ENCODE measurements at places on chromosomes 2 and 18.

DNA sequence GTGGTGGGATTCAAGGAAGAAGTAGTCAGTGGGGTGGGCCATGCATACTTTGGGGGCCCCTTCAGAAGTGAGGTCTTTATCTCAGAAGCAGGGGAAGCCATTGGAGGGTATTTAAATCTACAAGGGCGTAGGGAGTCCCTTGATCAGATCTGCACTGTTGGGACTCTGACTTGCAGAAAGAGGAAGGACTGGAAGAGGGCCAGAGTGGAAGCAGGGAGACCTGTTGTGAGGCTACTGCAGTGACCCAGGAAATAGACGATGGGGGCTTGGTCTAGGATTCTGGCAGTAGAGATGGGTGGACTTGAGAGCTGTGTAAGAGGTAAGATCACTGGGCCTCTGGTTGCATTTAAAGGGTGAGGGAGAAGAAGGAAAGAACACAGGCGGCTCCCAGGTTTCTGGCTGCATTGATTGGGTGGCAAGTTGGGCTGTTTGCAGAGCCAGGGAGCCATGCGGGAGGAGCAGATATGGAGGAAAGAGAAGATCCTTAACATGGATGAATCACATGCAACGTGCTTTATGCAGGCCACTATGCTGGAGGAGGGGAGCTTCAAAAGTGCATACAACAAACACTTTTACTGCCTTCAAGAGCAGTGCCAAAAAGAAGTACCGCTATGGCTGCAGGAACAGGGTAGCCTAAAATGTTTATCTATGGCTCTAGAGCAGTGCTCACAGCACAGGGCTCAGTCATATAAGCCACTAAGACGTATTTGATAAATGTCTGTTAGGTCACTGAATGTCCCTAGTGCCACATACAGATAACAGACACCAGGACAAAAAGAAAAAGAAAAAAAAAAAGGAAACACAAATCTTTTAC is 2.3 kb downstream of the SFXN5 start:
- no peak for DNase-seq
- peak overlapping the region; percentile 98 for H3K4me3 ChIP-seq

DNA sequence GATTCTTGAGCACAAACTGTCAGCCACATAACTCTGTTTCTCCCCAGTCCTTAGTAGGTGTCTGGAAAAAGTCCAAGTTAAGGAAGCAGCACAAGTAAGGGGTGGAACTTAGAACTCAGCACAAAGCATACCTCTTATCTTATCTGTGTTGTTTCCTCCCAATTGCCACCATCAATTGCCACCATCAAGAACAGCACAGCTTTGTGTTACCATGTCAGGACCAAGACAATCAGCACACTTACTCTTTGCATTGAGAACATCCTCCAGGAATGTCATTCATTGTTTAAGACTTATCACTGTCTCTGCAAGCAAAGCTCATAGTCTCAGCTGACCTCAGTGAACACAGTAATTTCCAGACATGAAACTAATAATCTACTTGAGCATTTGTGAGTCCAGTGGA is 212.7 kb upstream of the FSHR start:
- no peaks in the 10 kb centered on the region for H3K27me3 ChIP-seq
- no peaks in the 10 kb centered on the region for H3K4me1 ChIP-seq
- H3K27ac ChIP-seq, result no peak overlapping the region
- no peaks in the 10 kb centered on the region for H3K36me3 ChIP-seq
- H3K4me3 ChIP-seq, result no peak overlapping the region

DNA sequence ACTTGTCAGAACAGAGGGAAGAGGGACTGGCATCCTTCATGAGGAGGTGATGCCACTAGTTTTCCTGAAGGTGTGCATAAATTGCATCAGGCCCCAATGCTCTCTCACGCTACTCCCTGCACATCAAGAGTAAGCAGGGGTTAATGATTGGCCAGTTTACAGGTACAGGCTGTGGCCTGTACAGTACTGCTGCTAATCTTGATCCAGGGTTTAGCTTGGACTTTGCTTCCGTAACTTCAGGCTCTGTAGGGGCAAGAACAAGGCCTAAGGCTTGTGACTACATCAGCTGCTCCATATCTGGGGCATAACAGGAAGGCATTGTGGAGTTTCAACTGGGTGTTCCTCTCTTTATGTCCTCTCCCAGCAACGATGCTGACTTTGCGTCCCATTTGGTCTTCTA is 96.8 kb upstream of the FZD7 start:
- no peaks in the 10 kb centered on the region for H3K36me3 ChIP-seq
- no peaks in the 10 kb centered on the region for H3K27me3 ChIP-seq
- DNase-seq, result peak; percentile 97
- H3K4me3 ChIP-seq, result no peak overlapping the region

DNA sequence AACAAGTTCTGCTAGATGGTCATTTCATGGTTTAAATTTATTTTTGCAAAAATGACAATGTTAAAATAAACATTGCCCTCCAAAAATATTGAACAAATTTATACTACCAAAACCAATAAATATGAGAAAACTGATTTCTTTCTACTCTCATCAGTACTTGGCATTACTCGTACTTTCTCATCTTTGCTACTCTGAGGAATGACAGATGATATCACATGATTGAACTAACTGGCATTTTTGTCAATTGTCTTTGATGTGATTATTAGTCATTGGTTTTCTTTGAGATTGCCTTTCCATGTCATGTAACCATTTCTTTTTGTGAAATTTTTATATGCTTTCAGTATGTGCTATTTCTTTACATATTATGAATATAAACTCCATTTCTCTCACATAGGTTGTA is 167.0 kb upstream of the ITGA4 start:
- H3K4me3 ChIP-seq, result no peak overlapping the region
- no peak for DNase-seq
- H3K36me3 ChIP-seq, result no peaks in the 10 kb centered on the region

DNA sequence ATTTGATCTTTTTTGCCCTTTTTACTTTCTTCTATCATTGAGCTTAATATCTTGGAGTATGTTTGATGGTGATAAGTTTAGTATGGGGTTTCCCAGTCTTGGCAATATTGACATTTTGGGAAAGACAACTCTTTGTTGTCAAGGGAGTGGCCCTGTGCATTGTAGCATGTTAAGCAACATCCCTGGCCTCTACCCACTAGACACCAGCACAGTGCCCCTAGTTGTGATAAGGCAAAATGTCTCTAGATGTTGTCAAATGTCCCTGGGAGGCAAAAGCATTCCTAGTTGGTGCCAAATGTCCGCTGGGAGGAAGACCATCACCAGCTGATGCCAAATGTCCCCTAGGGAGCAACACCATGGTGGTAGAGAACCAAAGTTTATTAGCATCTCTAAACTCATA is 28.2 kb downstream of the GULP1 start:
- no peak for DNase-seq
- no peaks in the 10 kb centered on the region for H3K4me1 ChIP-seq
- no peaks in the 10 kb centered on the region for H3K27me3 ChIP-seq
- no peak overlapping the region for H3K4me3 ChIP-seq
- H3K27ac ChIP-seq, result no peak overlapping the region
- no peaks in the 10 kb centered on the region for H3K36me3 ChIP-seq

DNA sequence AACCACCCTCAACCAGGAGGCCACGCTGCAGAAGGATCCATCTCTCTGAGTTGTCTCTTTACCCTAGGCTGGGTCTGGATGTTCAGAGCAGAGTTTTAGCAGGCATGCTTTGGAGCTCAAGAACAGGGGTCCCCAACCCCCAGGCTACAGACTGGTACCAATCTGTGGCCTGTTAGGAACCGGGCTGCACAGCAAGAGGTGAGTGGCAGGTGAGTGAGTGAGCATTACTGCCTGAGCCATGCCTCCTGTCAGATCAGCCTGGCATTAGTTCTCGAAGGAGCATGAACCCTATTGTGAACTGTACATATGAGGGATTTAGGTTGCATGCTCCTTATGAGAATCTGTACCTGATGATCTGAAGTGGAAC is 172.5 kb downstream of the UXS1 start:
- H3K36me3 ChIP-seq, result no peaks in the 10 kb centered on the region
- no peak overlapping the region for H3K4me3 ChIP-seq
- no peak overlapping the region for H3K27ac ChIP-seq
- DNase-seq, result no peak

- no peak for DNase-seq
- peaks cover 2% of the 10 kb centered on the region for H3K27me3 ChIP-seq
- no peaks in the 10 kb centered on the region for H3K4me1 ChIP-seq
- H3K36me3 ChIP-seq, result no peaks in the 10 kb centered on the region
- H3K27ac ChIP-seq, result no peak overlapping the region
Observed at GRCh38 chr18:25175558-25176517, 176.1 kb downstream of the ZNF521 start.

DNA sequence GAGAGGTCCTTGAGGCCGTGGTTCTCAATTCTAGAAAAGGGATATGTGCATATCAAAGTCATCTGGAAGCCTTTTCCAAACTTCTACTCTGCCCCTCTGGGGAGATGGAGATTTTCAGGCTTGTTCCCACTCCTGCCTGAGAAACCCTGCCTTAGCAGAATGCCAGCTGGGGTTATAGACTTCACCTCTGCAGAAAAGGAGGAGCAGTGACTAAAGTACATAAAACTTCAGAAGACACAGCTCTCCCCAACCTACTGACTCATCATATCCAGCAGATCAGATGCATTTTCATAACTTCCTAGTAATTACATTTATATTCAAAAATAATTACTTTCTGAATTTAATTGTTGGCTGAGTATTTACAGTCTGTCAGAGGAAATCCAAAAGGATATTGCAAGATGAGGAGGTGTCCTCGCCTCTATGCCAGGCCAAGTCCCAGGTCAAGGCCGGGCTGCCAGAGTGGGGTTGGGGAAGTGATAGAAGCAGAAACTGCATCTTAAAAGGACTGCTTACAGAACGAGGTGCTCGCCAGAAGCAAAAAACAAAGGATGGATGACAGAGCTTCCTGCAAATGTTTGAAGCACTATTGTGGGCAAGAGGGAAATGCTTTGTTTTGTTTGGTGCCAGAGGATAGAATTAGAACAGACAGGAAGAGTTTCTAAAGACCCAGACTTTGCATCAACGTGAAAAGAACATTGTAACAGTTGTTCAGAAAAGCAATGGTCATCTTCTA is 75.6 kb upstream of the APCDD1 start:
- no peaks in the 10 kb centered on the region for H3K4me1 ChIP-seq
- no peak for DNase-seq
- H3K4me3 ChIP-seq, result no peak overlapping the region

Measured in small intestine (tissue), 16 donors.